Common myeloid progenitor, CD34-positive (primary cell): ENCODE measurements at places on chromosomes 1 and 21.

DNA sequence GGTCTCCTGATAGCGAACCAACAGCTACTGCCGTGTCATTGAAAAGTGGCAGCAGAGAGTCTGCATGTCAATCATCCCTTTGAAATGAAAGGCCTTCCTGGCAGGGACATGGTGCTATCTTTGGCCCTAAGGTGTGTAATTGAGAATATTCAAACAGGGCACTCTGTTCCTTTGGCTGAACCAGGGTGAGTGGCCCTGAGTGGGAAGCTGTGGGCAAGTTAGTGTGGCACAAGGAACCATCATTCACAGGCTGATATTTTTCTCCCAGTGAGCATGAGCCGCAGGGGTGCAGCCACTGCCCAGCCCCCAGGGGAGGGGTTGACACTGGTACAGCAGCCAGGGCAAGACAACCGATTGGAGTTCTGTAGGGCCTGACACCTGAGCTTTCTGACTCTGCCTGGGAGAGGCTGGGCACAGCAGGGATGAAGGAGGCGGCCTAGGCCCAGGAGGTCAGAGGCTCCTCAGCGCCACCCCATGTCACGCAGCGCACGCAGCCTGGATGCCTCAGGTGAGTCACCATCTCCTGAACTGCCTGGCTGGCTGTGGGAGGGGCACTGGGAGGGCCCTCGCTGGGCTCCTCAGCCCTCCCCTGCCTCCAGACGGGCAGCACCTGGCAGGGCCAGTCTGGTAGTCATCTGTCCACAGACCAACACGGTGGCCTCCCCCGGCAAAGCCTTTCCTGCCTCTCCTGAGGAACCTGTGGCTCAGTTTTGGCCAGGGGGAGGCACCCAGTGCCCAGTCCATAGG lies 13.2 kb downstream of the QSOX1 start:
- H3K27me3 ChIP-seq: no peaks in the 10 kb centered on the region
- H3K4me1 ChIP-seq: no peaks in the 10 kb centered on the region
- H3K36me3 ChIP-seq: no peaks in the 10 kb centered on the region
- H3K27ac ChIP-seq: no peak overlapping the region

DNA sequence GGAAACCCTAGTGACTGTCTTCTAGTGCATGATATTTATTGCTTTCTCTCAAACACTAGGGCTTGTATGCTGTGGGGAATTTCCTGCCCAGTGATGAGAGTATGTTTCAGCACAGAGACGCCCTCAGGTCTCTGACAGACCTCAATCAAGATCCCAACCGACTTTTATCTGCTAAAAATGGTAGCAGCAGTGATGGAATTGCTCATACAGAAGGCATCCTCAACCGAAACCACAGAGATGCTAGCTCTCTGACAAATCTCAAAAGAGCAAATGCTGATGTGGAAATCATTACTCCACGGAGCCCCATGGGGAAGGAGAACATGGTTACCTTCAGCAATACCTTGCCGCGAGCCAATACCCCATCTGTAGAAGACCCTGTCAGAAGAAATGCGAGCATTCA lies 41.3 kb downstream of the PLPPR4 start:
- no peaks in the 10 kb centered on the region for H3K4me1 ChIP-seq
- DNase-seq: no peak
- no peak overlapping the region for H3K27ac ChIP-seq
- no peak overlapping the region for H3K4me3 ChIP-seq
- H3K36me3 ChIP-seq: no peaks in the 10 kb centered on the region
- H3K27me3 ChIP-seq: no peaks in the 10 kb centered on the region

DNA sequence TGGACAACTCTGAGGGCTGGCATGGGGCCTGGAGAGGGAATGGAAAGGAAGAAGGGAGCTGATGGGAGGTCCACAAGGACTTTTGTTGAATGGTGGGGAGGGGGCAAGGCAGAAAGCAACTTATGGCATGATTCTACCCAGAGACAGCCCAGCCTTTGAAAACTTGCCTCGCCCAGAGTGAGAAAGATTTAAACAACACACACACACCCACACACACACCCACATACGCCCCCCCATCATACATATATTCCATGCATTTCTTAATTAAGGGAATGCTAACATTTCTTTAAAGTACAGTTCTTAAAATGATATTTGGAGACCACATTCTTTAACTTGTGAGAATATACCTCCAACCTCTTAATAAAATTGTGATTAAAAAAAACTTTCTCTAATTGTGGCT lies 115.4 kb upstream of the F3 start:
- H3K4me1 ChIP-seq: no peaks in the 10 kb centered on the region
- no peak overlapping the region for H3K27ac ChIP-seq
- H3K27me3 ChIP-seq: no peaks in the 10 kb centered on the region
- no peak overlapping the region for H3K4me3 ChIP-seq
- no peaks in the 10 kb centered on the region for H3K36me3 ChIP-seq

DNA sequence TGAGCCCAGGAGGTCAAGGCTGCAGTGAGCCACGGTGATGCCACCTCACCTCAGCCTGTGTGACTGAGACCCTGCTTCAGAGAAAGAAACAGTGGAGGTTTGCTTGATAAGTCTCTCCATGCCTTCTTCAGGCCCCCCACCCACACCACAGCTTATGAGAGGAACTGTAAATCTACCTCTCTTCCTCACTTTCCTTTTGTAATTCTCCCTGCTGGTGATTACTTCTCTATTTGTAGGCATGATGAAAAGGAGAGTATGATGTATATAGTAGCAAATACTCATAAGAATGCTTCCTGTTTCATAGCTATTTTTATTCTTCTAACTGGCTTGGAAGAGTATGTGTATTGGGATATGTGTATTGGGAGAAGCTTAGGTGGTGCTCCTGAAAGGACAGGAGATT lies 186.3 kb downstream of the VPS13D start:
- H3K36me3 ChIP-seq: peaks cover 33% of the 10 kb centered on the region
- DNase-seq: no peak
- no peaks in the 10 kb centered on the region for H3K27me3 ChIP-seq
- H3K4me1 ChIP-seq: peaks cover 7% of the 10 kb centered on the region
- no peak overlapping the region for H3K4me3 ChIP-seq

GRCh38 chr1:183956559-183957188 lies 80.9 kb downstream of the COLGALT2 start:
- peaks cover 18% of the 10 kb centered on the region for H3K4me1 ChIP-seq
- H3K4me3 ChIP-seq: no peak overlapping the region
- DNase-seq: peak; percentile 94
- no peaks in the 10 kb centered on the region for H3K36me3 ChIP-seq
- no peaks in the 10 kb centered on the region for H3K27me3 ChIP-seq
